Stimulated activated CD4-positive, alpha-beta T cell treated with anti-CD3 and anti-CD28 coated beads, Interleukin-4, amount 100 ng/mL, for 4 hours (primary cell): ENCODE measurements at places on chromosomes 12 and 14.

GRCh38 chr12:21607701-21608100, 3.1 kb upstream of the GYS2 start:
- DNase-seq: no peak

DNA sequence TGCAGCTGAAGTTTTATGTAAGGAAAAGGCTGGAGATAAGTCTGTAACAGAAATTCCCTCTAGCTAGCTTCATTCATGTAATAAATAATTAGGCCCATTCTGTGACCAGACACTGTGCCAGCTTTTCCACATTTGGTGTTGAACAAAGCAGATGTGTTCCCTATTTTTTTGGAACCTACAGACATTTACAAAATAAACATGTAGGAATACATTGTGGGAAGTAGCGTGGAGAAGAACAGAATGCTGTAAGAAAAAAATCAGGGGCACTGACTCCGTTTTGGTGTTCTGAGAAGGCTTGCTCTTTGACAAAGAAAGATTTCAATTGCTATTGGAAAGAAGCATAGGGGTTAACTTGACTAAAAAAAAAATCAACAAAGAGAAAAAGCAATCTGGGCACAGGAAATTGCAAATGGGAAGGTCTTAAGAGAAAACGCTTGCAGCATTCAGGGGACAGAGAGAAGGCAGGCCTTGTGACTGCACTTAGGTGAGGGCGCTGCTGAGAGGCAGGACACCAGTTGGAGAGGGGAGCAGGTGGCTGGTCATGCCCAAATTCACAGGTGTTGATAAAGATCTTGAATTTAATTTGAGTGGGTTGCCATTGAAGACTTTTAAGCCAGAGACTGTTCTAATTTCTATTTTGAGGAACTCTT, 4.0 kb downstream of the FAR2 start:
- no peak for DNase-seq

GRCh38 chr12:11821386-11822080, 172.1 kb downstream of the ETV6 start:
- no peak for DNase-seq

GRCh38 chr12:15939111-15939510, 28.0 kb downstream of the DERA start:
- no peak for DNase-seq

DNA sequence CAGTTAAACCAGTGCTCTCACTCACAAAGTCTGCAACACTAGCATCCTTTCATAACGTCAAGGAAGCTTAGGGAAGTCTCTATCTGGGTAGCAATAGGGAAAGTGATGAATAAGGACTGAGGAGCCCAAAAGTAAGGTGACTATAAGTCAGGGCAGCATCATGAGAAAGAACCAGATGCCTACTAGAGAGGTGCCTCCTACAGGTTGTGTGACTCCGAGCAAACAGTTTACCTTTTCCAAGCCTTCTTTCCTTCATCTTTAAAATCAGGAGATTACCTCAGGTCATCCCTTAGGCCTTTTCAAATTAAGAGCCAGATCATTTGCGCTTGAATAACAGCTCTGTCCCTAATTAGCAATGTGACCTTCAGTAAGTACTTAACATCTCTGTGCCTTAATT, 40.2 kb downstream of the RTN1 start:
- DNase-seq: no peak

GRCh38 chr14:70905301-70905700, 2.0 kb upstream of the PCNX1 start:
- no peak for DNase-seq

DNA sequence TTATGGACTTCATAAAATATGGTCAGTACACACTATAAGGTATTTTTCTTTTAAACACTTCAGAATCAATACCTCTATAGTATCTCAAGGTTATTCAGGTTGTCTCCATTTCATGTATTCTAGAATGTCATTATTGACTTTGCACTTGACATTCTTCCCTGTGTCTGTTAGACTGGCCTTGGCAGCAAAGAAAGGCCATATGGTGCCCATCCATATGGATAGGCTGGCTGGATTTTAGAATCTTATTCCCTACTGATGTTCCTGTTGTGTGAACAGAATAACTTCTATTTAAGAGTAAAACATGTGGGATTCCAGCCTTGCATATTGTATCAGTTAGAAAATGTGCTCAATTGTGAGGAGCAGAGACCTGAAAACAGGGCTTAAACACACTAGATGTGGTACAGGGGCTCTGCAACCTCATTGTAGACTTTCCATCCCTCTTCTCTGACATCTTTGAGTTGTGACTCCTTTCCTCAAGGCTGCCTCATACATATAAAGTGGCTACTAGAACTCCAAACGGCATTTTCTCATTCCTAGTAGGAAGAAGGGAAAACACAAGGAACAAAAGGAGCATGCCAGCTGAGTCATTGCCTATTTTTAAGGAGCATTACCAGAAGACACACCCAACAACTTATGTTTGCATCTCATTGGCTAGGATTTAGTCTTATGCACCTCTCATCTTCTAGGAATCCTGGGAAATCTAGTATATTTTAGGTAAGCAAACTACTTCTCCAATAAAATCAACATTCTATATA, 221.2 kb upstream of the TMPO start:
- DNase-seq: no peak

- DNase-seq: no peak
Observed at GRCh38 chr14:43872222-43872621, 634.9 kb downstream of the FSCB start.

DNA sequence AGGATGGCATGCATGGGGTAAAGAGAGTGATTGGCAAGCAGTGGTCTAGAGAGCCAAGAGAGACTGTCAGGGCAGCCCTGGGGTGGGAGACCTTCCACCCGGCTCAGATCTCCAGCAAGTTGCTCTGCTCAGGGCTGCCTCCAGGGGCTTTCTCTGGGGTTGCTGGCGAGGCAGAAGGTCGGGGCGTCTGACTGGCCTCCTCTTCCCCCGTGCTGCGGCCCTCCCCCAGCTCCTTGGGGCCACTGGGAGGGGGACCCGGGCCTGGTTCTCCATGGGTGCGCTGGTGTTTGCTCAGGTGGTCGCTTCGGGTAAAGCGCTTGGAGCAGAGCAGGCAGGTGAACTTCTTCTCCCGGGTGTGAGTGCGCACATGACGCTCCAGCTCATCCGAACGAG, 6.6 kb upstream of the AAAS start:
- DNase-seq: no peak

GRCh38 chr14:96839251-96839650, 42.1 kb downstream of the VRK1 start:
- DNase-seq: no peak

GRCh38 chr14:104597576-104597975, 7.0 kb downstream of the TMEM179 start:
- DNase-seq: no peak

DNA sequence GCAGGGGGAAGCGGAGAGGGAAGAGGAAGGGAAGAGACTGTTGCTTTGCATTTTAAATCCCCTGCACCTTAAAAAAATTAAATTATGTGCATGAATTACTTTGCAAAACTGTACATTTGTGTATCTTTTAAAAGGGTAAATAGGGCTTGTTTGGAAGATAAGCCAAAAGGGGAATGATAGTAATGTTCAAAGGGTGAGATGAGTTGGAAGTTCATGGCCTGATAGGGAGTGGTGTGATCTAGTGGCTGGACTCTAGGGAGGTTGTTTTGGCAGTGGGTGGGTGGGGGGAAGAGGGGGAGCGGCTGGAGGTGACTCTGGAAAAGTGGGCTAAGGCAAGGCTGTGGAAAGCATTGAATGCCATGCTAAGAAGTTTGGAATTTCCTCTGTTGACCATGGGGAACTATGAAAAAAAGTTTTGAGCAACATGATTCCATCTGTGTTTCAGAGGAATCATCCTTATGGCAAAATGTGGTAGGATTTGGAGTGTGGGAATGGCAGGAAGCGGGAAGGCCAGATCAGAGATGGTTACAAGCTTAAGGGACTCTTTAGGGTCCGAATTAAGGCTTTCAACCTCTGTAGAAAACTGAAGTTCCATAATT, 25.5 kb upstream of the EMP1 start:
- DNase-seq: no peak

GRCh38 chr14:76786601-76787000, 25.3 kb downstream of the VASH1 start:
- no peak for DNase-seq

- DNase-seq: no peak
Observed at GRCh38 chr14:95015046-95015445, 142.3 kb downstream of the DICER1 start.

DNA sequence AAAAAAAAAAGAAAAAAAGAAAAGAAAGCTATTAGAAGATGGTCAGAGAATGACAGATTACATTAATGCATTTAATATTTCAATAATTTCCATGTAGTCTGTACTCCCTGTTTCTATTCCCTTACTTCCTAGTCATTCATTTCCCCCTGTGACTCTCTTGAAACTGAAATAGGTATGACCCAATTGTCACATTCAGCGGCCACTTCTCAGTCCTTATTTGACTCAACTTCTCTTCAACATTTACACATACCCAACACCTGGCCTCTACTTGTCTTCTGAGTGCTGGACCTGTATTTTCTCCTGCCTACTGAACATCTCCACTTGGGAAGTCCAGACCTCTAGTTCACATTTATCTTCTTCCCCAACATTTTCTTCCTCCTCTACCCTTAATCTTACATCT, 7.2 kb downstream of the EEA1 start:
- DNase-seq: no peak

GRCh38 chr14:72014486-72014885, 82.3 kb downstream of the RGS6 start:
- no peak for DNase-seq
